ENCODE measurements at places on chromosomes 7 and 10.

DNA sequence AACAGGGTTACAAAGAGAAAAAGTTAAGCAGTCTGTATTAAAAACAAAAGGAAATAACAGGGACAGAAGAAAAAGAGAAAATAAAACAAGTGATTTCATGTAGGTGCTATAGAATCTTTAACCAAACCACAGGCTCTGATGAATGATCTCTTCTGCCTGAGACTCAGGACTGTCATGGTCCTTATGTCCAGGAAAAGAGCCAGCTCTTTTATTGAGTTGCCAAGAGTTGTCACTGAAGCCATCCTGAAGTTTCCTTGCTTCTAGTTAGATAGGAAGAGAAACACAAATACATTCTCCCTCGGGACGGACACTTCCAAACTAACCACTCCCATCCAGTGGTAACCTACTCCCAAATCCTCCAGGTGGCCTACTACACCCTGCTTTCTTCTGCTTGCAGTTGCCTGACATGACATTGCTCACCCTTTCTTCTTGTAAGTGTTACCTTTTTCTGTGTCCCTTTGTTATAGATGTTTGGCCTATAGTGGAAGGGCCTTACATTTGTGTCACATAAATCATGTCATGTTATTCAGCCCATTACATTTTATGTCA lies 346.7 kb downstream of the NRG3 start:
- DNase-seq, result no peak

DNA sequence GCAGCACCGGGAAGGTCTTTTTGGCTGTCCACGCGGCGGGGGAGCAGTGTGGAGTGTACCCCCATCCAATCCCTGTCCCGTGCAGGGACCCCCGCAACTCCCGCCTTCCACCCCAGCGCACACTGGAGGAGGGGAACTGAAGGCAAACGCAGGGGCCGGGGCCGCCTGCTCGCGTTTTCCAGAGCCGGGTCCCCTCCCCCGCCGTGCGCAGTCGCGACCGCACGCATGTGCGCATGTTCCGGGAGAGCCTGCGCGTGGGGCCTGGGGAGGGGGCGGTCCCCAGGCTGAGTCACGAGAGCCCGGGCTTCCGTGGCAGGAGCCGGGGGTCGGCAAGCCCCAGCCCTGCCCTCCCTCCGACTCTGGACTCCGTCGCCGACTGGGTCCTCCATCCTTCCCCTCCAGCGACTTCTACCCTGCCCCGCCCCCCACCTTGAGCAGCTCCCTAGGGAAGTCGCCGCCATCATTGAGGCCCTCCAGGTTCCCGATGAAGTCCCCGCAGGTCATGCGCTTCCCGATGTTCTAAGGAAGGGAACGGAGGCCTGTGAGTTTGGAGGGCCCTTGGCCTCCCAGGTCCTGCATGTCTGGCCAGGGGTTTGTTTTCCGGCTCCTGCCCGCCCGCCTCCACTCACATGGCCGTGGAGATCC lies 8.0 kb downstream of the PSD start:
- DNase-seq, result peak; percentile 72

GRCh38 chr7:151794508-151795167 lies 82.3 kb downstream of the PRKAG2 start:
- no peak for DNase-seq

DNA sequence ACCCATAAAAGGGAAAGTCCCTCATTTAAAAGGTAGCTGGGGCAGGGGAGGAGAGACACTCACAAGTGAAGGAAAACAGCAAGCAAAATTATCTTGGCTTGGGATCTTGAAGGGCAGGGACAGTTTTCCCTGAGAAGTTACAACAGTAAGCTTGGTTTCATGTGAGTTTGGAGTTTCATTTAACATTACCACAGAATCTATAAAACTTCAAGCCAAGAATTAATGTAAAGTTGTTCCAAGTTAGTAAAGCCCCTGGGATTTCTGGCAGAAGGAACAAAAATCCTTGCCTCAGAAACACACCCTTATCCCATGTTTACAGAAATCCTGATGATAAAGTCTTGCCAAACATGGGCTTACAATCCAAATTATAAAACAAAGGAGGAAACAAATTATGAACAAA lies 19.2 kb downstream of the CRPPA start:
- DNase-seq, result no peak

DNA sequence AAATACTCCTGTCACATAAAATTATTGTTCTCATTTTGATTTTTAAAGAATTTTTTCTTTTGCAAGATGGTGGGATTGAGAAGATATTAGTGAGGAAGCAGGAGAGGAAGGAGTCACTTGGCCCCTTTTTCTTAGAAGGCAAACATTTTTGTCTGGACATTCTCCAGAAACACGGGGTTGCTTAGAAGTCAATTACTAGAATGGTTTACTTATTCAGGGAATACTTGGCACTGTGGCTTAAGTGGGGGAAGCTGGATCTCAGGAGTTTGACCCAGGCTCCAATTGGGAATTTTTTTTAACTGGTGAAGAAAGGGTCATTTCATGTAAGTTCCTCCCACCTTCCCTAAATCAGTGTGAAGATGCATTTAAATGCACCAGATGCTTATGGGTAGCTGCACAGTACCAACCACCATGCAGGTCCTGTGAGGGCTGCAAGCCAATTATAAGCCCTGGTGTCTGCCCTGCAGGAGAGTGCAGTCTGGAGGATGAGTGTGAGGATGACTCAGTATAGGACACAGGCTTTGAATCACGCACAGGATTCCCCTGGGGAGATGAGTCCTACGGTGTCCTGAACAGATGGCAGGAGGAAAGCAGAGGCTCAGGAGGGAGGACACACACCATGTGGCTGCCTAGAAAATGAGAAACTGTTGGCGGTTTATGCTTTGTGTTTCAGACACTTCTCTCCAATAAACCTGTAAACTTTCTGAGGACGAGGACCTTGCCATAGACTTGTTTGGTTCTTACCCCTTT lies 299.1 kb downstream of the PLXNA4 start:
- no peak for DNase-seq

DNA sequence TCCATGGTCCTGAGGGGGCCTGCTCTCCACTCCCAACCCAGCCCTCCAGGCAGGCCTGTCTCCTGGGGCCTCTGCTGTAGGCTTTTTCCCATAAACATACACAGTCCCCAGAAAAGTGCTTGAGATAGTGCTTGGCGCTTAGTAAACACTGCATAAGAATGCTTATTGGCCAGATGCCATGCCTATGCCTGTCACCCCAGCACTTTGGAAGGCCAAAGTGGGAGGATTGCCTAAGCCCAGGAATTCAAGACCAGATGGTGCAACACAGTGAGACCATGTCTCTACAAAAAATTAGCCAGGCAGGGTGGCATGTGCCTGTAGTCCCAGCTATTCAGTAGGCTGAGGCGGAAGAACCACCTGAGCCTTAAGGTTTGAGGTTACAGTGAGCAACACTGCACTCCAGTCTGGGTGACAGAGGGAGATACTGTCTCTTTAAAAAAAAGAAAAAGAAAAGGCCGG lies 24.6 kb upstream of the ASL start:
- no peak for DNase-seq

DNA sequence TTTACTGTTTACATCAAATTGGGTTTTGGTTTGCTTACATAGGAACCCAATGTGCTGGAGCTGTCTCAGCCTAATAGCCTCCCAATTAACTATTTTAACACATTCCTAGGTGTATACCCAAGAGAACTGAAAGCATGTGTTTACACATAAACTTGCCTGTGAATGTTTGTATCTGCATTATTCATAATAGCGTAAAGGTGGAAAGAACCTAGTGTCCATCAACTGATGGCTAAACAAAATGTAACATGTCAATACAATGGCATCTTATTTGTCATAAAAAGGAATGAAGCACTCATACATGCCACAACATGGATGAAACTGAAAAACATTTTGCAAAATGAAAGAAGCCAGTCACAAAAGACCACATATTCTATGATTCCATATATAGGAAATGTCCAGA lies 160.6 kb upstream of the EEPD1 start:
- no peak for DNase-seq

GRCh38 chr7:20268824-20269223 lies 51.6 kb upstream of the MACC1 start:
- no peak for DNase-seq

DNA sequence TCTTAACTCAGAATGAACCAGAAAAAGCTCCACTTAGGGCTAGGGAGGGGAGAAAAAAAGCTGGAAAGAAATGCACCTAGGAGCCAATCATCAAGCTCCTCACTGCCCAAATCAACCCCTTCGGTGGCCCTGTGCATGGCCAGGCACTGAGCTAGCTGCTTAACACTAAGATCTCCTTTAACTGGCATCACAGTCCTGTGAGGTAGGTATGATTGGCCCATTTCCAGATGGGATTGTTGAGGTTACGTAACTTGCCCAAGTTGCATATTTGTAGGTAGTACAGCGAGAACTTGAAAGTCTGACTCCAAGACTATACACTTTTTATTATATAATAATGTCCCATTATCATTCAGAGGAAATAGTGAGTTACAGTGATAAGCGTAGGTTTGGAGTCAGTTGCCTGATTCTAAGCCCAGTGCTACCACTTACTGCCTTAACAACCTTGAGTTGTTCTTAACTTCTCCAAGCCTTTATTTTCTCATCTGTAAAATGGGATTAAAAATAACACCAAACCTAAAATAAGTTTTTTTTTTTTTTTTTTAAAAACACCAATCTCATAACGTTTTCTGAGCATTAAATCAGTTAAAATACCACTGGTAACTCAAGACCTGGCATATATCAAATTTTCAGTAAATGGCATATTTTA lies 37.2 kb upstream of the ACSL5 start:
- DNase-seq, result no peak

- DNase-seq, result no peak
Measured at GRCh38 chr10:97650726-97651125, 10.3 kb downstream of the PI4K2A start.
